Islet precursor cell (in vitro differentiated cells): ENCODE measurements at places on chromosomes 4 and X.

- DNase-seq = no peak
These were observed 3.0 kb upstream of the NXT2 start for GRCh38 chrX:109533631-109534030.

DNA sequence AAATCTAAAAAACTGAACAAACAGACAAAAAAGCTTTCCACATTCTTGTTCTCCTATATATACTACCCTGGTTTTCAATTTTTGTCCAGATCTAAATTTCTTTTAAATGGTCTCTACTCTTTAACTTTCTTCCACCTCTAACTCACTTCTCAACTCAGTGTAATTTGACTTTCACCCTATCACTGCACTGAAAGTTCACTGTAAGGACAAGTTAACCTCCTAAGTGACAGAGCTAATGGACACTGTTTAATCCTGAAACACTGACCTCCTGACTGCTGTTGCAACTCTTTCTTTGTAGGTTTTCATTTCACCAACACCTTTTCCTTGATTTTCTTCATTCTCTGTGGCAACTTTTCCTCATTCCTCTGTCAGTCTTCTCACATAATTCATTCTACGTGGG is 50.0 kb downstream of the ATOH1 start:
- no peak for DNase-seq

GRCh38 chrX:38561951-38562719 is 793 bp downstream of the TSPAN7 start:
- peak; percentile 56 for DNase-seq

- DNase-seq = no peak
These were observed 1307.3 kb downstream of the RPA4 start for GRCh38 chrX:98191003-98191402.

DNA sequence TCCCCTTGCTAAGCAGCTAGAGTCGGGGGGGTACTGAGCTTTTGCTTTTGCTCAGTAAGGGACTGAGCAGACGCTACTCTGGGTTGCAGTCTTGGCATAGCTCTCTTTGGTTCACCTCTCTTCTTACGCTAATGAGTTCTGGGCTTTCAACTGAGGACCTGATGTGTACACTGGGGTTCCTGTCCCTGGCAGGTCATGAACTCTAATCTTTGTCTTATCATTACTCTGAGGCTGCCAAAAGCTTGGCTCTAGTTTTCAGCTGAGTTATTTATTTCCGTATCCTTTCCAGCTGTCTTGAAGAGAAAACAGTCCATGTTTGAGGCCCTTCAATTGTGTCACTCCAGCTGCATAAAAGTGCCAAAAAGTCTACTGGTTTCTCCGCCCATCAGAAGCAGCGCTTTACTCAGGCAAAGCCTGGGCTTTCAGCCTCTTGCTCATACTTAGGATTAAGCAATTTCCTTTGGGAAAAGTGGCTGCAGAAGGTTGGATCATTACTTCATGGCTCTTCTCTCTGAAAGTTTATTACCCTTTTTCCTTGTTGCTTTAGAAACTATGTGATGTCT is 121.0 kb upstream of the STOX2 start:
- no peak for DNase-seq

DNA sequence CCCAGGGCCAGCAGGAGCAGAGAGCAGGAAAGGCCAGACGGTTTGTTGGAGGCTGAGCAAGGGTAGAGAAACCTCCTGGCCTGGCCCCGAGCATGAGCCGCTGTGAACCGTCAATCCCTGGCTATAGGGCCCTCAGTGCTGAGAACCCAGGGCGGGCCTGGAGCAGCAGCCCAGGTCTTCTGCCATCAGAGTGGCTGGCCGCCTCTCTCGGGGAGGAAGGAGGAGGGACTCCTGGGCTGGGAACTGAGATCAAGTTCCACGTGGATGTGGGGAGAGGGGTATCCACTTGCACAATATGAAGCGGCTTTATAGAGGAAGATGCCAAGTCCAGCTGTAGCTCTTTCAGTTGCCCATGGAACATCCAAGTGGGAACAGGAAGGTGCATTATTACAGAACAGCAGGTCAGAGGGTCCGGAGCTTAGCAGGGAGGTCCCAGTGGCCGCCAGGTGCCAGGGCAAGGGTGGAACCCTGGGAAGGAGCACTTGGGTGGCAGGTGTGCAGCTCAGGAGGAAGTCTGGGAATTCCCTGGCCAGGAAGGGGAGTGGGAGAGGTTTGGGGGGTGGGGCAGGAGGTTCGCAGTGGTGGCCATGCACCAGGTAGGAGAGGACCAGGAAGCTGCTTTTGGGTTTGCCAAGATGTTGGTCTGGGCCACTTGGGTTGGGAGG is 31.7 kb upstream of the CRMP1 start:
- peak; percentile 44 for DNase-seq

- no peak for DNase-seq
These were observed 4.4 kb upstream of the FGF5 start for GRCh38 chr4:80261989-80262600.

DNA sequence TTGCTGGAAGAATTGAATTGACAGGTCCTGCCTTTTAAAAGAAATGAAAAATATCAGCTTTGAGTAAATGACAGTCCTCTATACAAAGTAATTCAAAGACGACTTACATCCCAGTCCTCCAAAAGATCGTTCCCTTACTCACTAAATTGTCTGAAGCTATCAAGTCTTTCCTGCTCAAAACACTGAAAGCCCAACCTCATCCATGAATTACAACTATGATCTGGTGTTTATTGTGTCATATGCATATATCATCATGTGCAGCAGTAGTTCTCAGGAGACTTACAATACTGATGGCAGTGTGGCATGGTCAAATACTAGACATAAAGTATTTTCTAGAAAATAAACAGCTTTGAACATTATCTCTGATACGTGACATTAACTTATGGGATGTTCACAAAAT is 97.8 kb downstream of the PDGFC start:
- DNase-seq = no peak

GRCh38 chr4:8913121-8913857 is 41.6 kb upstream of the HMX1 start:
- no peak for DNase-seq

DNA sequence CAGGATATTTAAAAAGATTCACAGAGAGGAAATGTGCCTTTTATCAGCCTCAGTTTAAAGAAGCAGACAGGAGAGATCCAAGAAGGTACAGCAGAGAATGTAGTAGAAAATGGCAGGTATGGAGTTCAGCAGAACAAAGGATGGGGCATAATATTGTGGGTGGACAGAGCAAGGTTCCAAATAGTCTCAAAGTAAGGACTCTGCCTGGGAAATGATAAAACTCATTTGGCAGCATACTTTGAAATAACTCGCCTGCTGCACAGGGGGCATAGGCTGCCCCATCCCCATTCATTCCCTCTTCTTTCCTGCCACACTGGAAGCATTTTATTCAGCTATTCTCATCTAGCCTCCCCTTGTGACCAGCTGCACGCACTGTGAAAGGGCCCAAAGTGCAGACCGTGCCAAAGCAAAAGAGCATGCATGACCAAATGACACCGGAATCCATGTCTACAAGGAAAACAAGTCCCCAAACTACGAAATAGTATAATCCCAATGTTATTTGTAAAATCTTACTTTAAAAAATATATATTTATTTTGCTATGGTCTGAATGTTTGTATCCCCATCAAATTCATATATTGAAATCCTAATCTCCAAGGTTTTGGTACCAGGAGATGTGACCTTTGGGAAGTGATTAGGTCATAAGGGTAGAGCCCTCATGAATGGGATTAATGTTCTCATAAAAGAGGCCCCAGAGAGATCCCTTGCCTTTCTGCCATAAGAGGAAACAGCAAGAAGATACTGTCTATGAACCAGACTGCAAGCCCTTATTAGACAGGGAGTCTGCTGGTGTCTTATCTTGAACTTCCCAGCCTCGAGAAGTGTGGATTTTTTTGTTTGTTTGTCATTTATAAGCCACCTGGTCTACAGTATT is 77.4 kb upstream of the PRSS48 start:
- DNase-seq = no peak

DNA sequence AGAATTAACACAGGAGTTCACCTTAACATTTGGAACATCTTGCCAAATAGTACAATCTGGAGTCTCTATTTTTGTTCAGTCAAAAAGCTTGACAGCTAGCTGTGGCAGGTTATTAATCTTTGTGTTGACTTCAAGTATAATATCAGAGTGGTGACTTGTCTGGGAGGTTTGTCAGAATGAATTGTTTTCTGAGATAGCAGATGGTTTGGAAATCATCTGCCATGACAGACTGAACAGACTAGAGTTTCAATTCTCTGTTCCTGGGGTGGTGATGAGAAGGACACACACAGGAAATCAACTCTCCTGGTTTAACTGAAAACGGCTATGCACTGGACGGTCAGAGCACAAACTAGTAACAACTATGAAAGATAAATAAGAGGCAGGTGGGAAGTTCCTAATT is 203.3 kb upstream of the EMCN start:
- no peak for DNase-seq

DNA sequence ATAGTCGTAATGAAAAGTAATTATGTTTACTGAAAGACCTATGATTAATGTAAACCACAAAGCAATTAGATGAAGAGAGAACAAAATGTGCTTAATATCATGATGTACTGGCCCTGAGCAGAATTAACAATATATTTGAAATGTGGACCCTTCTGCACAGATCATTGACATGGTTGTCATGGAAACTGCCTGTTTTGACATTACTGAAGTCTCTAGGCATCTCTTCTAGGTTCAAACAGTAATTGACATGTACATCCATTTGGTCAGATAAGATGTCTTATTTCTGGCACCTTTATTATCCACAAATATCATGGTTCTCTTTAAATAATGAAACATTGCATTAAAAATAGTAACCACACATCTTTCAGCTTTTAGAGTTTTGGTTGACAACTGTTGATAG is 251.7 kb upstream of the GNPDA2 start:
- DNase-seq = no peak

- DNase-seq = no peak
These were observed 315.2 kb upstream of the SLIT2 start for GRCh38 chr4:19936476-19936875.

- no peak for DNase-seq
These were observed 53.0 kb upstream of the KLF3 start for GRCh38 chr4:38610966-38611431.

- DNase-seq = no peak
These were observed 150.5 kb downstream of the RNF150 start for GRCh38 chr4:140982613-140983340.

GRCh38 chrX:37905436-37906147 is 58.2 kb upstream of the DYNLT3 start:
- DNase-seq = peak; percentile 96

- no peak for DNase-seq
These were observed 54.9 kb upstream of the TAB3 start for GRCh38 chrX:30943984-30944383.

- DNase-seq = no peak
These were observed 3.3 kb downstream of the KCND1 start for GRCh38 chrX:48968377-48968776.
